Islet precursor cell (in vitro differentiated cells): ENCODE measurements at places on chromosomes 7 and 10.

DNA sequence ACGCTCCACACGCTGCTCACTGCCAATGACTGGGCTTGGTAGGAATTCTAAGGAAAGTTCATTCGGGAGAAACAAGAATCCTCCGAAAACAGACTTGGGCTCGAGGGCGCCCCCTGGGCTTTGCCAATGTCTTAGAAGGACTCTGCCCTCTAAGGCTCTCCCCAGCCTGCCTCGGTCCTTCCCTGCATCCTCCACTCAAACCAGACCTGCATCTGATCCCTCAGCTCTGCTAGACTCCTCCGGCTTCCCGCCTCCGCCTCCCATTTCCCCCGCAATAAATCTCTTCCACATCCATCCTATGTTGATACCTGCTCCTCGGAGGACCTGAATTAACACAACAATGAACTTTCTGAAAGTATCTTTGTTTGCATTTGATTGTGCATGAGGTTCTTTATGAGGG, 177.6 kb downstream of the PLPP4 start:
- DNase-seq: peak; percentile 75

DNA sequence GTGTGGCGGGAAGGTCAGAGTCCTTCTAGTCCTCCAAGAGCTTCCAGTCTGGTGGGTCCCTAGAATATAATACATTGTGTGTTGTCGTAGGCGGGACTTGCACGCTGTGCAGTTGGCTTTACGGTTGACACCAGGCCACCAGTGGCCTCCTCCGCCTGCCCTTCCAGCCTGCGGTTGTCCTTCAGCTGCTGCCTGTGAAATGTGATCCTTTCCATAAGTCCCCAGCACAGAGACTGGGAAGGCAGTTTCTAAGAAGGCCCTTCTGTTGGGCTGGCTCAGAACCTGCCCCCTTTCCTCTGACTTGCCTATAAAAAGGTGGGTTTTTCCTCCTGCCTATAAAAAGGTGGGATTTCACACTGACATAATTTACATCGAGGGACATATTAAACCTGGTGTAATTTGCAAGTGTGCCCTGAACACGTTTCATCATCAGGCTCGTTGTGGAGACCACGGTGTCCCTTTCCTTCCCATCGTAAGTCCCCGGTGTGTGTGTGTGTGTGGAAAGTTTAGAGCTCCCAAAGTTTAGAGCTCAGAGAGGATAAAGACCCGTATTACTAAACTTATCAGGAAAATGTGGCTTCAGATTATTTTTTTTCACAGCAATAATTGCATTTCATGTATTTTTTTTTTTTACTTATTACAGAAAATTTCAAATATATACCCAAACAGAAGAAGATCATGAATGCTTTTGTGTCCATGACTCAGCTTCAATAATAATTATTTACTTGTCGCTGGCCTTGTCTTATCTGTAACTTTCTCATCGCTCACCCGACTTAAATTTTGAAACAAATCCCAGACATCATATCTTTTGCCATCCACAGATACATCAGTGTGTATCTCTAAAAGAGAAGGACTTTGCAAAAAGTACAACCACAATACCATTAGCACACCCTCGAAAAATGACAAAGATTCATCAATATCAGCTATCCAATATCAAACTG, 45.1 kb downstream of the CUX1 start:
- no peak for DNase-seq

GRCh38 chr7:20402747-20403230, 72.1 kb downstream of the ITGB8 start:
- DNase-seq: no peak

DNA sequence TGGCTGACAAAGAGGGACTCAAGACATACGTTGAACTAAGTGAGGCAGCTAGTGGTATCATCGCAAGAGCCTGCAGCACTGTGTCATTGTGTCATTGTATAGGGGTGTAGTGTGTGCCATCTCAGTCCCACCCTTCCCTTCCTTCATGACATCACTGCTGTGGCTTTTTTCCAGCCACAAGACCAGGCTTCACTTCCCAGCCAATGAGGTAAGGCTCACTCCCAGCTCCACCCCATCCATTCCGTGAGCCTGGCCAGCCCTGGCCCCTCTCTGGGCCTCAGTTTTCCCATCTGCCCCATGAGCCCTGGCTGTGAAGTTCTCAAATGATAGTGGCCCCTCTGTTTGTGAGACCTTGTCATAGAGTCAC, 134.3 kb upstream of the ZMIZ1 start:
- DNase-seq: no peak

GRCh38 chr7:3300221-3300650, 816 bp upstream of the SDK1 start:
- DNase-seq: peak; percentile 63

DNA sequence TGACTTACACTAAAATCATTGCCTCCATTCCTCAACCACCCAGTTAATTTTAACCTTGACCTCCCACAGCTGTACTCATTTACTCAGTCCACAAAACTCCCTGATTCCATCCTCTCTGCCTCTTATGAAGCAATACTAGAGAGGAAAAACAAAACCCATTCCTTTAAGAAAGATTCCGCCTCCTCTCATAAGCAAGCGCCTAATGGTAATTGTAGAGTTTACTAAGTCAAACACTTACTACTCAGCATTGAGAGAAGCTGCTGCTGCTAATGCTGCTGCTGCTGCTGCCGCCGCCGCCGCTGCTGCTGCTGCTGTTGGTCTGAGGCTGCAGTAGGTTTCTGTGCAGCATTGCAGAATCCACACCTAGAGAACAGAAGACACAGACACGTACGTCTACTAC, 2.1 kb upstream of the ADD3 start:
- DNase-seq: peak; percentile 77
